Bronchial epithelial cell (primary cell): ENCODE measurements at places on chromosomes 1 and 21. TPM values are rescaled to one million over a fixed set of nuclear protein-coding genes. Genes with fewer than 3 reads are reported as not detected.

DNA sequence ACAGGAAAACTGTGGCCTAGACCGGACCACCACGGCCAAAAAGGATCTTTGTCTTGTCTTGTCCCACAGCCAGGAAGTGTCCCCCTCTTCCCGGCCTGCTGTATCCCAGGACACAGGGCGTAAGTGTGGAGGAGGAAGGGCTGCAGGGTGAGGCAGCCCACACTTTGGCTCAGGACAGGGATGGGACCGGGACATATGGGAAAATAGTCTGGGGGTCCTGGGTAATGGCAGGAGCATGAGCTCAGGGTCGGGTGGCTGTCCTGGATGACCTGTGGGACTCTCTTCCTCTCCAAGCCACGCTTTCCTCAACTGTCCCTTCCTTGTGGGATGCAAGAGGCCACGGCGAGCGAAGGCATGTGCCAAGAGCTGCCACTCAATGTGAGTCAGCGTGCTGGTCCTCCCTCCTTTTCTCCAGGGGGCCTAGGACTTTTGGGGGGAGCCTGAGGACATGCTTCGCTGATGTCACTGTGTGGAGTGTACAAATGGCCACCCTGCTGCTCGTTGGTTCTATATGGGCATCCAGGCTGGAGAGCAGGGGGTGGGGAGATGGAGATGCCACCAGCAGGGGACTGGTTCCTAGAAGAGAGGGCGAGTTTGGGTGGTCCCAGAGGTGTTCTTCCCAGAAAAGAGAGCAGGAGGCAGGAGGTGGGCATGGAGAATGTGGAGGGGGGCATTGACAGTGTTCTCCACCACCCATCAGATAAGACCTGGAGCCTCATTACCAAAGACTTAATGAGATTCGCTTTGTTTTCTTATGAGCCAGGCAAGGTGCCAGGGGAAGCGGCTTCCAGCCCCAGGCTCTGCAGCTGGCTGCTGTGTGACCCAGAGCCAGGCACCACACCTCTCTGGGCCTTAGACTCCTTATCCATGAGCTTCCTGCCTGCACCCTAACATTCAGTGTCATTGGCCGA, 11.5 kb upstream of the PADI1 start:
- DNase-seq: no peak

GRCh38 chr1:8863138-8863537, 15.3 kb downstream of the ENO1 start:
- DNase-seq: no peak

- no peak for DNase-seq
These were observed at the start of gene HORMAD1 for GRCh38 chr1:150720703-150721102. Gene HORMAD1 (minus strand): TSS chr1:150720895. CDS start chr1:150719505, 1,390 bp downstream.

DNA sequence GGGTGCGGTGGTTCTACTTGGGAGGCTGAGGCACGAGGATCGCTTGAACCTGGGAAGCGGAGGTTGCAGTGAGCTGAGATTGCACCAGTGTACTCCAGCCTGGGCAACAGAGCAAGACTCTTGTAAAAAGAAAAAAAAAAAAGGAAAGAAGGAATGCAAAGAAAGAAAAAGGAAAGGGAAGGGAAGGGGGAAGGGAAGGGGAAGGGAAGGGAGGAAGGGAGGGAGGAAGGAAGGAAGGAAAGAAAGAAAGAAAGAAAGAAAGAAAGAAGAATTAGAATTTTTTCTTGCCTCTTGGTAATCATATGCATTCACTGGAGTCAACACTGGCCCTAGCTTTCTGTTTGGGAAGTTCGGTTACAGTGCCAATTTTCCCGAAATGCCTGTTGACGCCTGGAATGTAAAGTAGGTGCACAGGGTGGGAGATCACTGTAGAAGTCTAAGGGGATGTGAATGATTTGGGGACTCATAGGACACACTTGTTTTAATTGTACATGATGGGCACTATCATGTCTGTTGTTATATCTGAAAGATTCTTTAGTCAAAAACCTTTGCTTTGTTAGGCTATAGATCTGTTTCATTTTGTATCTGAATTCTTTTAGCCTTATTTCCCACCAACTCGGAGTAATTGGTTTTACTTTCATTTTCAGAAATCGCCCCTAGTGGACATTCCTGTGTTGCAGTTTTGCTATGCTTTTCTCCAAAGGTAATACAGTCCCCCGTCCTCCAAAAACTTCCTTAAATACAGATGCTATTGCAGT, 59.8 kb upstream of the MORC3 start:
- peak; percentile 63 for DNase-seq

DNA sequence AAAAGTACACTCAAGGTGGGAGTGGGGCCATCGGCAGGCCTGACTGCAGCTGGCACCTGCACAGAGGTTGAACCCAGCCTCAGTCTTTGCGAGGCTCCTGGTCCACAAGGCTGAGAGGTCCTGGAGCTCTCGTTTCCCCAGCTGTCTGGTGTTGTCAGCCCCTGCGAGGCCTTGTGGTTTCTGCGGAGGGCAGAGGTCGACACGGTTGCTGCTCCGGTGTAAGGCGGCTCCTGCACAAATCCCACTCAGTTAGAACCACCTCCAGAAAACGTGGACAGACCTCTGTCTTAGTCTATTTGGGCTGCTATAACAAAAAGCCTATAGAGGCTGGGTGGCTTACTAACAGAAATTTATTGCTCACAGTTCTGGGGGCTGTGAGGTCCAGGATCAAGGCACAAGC, 5.8 kb downstream of the KIAA1614 start:
- no peak for DNase-seq

DNA sequence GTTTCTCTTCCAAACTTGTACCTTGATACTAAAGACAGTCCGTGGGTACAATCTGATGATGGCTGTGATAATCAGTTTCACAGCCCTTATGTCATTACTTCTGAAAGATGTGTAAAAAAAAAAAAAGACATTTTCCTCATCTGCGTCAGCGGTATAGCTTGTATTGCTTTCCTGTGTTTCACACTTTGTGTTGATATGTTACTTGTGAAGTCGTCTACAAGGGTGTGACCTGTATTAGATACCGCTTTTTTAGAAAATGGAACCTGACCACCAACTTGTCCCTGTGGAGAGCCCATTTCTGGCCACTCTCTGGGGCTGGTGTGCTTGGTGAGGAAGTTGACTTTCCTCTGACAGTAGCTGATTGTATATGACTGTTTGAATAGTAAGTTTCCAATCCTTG, 50.5 kb downstream of the PEX14 start:
- no peak for DNase-seq

DNA sequence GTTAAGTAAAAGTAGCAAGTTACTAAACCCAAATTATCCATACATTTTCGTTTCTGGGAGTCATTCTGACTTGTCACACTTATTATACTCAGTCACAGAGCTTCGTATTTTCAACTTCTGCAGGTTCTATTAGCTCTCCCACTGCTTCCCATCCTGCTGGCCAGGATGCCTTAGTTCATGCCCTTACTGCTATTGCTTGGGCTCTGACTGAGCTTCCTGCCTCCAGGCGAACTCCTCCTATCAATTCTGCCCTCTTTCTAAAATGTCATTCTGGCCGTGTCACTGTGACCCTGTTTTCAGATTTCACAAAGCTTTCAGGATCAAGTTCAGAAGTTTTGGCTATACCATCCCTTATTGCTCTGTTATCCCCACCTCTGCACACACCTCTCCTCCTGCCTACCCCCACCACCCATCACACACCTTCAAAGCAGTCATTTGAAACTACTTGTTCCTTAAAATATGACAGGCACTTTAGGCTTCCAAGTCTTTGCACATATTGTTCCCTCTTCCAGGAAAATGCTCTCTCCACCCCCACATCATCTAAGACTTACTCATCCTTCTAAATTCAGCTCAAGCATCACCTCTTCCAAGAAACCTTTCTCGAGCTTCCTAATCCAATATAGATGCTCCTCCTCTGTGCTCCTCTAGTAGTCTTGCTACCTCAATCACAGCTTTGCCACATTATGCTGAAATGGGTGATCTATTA, 278.0 kb downstream of the BRINP2 start:
- peak; percentile 58 for DNase-seq

GRCh38 chr1:235244974-235245592, 82.9 kb downstream of the ARID4B start:
- no peak for DNase-seq

DNA sequence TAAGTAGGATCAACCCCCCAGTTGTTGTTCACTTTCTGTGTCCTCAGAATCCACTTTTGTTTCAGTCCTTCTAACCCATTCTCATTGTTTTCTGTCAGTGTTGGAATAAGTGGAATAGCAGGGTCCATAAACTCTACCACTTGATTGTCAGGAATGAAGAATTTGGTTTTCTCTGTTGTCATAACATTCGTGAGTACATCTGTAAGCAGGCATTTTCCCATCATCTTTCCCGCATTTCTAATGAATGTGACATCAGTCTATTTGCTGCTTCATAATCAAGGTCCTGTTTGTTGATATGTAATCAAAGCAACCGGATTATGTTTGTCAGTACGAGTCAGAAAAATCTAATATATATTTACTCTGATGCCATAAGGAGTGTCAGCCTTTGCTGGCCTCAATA, 147.1 kb downstream of the KIF26B start:
- no peak for DNase-seq

GRCh38 chr21:42291751-42292562, 23.3 kb downstream of the TFF3 start:
- DNase-seq: no peak

GRCh38 chr1:177043597-177043996, 120.9 kb downstream of the ASTN1 start:
- DNase-seq: no peak

DNA sequence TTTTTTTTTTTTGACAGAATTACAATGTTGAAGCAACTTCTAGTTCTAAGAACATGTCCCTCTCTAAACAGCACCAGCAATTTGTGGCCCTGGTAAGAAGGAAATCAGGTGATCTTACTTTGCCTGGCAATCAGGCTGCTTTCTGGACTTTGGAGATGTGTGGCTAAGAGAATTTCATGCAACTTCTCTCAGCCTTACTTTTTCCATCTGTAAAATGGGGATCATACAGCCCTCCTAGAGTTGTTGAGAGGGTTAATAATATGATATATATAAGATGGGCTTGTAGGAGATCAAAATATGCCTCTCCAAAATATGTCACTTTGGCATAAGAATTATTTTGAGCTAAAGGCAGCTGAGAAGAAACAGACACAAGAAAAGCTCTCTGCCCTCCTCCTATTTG, 92.0 kb downstream of the SLC25A24 start:
- no peak for DNase-seq

Gene LCE1E
- total RNA-seq: not detected in 2 replicates

Gene KCNJ15
- 0.38 and 2.1 TPM in 2 replicates for total RNA-seq

Gene TFF2
- not detected in 2 replicates for total RNA-seq

Gene CFHR5
- not detected in 2 replicates for total RNA-seq

Gene CCDC17
- total RNA-seq: 0.79 and 1.7 TPM in 2 replicates
